Gastroesophageal sphincter (tissue), 4 donors: ENCODE measurements at places on chromosomes 6 and 20. TPM values are rescaled to one million over a fixed set of nuclear protein-coding genes. Genes with fewer than 3 reads are reported as not detected.

GRCh38 chr20:8229090-8229489, 97.0 kb downstream of the PLCB1 start:
- no peak for ATAC-seq

- ATAC-seq, result no peak
These were observed 191.6 kb downstream of the MYLK4 start for GRCh38 chr6:2558861-2559801.

DNA sequence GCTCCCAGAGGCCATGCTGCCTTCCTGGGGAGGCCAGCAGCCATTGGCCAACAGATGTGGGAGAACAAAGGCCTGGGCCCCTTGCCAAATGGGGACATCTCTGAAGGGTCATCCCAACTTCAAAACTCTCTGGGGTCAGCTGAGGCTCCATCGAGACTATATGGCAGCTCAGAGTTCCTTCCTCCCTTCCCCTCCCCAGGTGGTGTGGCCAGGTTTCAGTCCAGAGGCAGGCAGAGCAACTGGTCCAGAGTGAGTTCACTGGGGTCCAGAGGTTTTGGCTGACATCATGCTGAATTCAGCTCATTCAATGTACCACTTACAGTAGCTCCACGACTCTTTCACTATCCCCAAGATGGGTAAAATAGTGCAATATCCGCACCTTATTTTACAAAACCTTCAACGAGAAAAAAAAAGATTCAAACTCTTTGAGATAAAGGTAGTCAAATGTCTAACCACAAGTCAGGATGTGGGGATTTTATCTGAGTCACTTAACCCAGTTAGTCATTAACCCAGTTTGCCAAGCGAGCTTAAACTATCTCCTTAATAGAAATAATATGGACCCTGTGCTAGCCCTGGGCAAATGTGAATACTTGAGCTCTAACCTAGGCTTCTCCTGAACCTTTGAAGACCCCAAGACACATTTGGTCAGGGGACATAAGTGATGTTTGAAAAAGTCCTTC, 108.4 kb upstream of the PLEKHG1 start:
- ATAC-seq, result no peak

- peak; percentile 18 for ATAC-seq
These were observed 76.0 kb downstream of the SLX4IP start for GRCh38 chr20:10511170-10511508.

- ATAC-seq, result no peak
These were observed 119.2 kb downstream of the PREX1 start for GRCh38 chr20:48708630-48709029.

GPR63 gene
- 0.54 TPM for total RNA-seq

PLA2G7 gene
- not detected for total RNA-seq

GRCh38 chr6:73523434-73524123, 2.7 kb upstream of the EEF1A1 start:
- no peak for ATAC-seq

RIPOR2 gene
- total RNA-seq, result 14.9 TPM

APOBEC2 gene
- 0.37 TPM for total RNA-seq

OR2W1 gene
- total RNA-seq, result not detected

DNA sequence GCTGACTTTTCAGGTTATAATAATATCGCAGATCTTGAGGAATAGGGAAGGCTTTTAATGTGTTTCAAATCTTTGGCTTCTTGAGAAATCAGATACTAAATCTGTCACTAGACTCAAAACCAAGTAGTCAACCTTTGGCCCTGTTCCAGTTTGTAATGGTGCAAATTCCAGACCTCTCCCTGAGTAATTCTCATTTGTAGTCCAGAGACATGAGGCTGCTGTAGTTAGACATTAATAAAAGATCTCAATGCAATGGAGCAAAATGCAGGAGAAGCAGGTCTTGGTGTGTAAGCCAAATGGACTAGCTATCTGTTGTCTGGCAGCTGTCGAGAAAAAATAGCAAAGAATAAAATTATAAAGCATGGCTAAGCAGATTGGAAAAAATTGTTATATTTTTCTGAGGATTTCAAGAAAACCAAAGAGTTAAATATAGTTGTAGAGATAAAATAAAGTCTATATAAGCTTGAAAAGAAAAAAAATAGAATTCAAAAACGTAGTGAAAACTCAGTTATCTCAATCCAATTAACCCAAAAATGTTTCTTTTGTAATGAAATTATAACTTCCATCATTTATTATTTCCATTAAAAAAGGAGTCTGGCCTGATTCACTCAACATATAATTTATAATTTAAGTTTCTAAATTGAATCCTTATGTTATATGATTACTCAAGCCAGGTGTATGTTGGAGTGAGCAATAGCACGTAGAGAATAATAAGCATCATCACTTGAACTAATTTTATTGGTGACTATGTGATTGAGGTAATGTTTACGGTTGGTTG, 161.5 kb upstream of the ADGRB3 start:
- no peak for ATAC-seq

DNA sequence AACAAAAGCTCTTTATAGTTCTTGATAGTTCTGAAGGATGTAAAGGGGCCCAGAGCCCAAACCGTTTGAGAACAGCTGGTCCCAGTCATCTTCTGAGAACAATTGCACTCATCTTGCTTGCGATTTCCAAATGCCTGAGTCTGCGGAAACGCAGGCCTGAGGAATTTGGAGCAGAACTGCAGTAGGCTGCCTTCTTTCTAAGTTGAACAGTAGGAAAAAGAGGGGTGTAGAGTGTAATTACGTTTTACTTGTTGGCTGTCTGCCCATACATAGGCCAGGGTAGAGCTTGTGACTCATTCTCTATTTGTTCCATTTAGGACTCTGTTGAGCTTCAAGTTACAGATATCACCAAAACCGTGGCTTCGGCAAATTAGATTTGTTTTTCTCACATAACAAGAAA, 42.0 kb upstream of the KIF16B start:
- no peak for ATAC-seq

GRCh38 chr20:61449916-61450315, 197.9 kb downstream of the CDH4 start:
- no peak for ATAC-seq

GRCh38 chr6:147161253-147161973, 42.8 kb upstream of the STXBP5 start:
- ATAC-seq, result no peak

PAK1IP1 gene
- total RNA-seq, result 10.7 TPM

DNA sequence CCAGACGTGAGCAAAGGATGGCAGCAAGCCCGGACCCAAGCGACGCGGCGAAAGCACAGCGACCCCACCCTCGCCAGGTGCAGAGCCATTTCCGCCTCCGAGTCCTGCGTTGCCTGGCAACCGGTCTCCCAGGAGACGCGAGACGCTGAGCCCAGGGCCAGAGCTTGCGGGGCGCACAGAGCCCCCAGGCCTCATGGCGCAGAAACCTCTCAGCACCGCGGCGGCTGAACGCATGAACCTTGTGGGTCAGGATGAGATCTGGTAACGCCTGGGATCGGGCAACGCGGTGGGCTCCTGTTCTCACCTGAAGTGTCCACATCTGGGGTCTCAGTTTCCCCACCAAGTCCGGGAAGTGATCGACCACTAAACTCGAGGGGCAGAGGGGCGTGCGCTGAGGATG, 77.7 kb downstream of the ANKRD60 start:
- no peak for ATAC-seq

ADAM33 gene
- 66.0 TPM for total RNA-seq

- ATAC-seq, result no peak
These were observed 11.5 kb downstream of the IRF4 start for GRCh38 chr6:402901-403658.

LIN28B gene
- not detected for total RNA-seq

IGF2R gene
- 51.9 TPM for total RNA-seq

PRR18 gene
- total RNA-seq, result not detected

SLC44A4 gene
- 4.5 TPM for total RNA-seq

TFAP2D gene
- total RNA-seq, result not detected

DNA sequence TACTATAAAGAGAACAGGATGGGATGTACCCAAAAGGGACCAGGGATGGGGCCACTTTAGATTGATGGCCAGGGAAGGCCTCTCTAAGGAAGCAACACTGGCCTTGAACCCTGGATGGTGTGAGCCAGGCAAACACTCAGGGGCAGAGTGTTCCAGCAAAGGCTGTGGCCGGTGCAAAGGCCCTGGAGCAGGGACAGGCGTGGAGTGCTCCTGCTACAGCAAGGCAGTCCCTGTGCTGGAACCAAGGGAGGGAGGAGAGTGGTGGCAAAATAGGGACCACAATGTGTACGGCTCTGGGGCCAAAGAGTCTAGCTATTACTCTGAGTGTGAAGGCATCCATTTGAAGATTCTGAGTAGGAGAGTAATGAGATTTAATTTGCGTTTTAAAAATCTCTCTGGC, 131.6 kb downstream of the BMP7 start:
- ATAC-seq, result no peak

DNA sequence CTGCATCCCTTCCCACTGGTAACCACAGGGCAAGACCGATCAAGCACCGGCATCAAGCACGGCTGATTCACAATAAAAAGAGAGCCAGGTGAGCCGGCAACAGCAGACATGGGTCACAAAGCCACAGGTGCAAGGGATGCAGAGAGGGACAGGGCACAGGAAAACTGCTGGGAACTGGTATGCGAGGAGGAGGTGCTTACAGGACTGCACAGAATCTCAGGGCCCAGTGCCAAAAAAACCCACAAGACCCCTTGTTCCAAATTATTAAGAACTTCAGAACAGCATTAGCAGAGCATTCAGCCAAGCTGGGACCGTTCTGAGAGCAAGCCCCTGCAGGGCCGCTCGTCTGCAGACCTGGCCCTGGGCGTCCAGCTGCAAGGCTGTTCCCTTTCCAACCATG, 35.4 kb downstream of the BFSP1 start:
- ATAC-seq, result no peak

- no peak for ATAC-seq
These were observed 181.3 kb upstream of the FAM83B start for GRCh38 chr6:54665278-54665677.

EGFL8 gene
- 9.8 TPM for total RNA-seq

PACSIN1 gene
- total RNA-seq, result not detected

GRCh38 chr6:135071541-135071940, 16.9 kb upstream of the HBS1L start:
- no peak for ATAC-seq

DNA sequence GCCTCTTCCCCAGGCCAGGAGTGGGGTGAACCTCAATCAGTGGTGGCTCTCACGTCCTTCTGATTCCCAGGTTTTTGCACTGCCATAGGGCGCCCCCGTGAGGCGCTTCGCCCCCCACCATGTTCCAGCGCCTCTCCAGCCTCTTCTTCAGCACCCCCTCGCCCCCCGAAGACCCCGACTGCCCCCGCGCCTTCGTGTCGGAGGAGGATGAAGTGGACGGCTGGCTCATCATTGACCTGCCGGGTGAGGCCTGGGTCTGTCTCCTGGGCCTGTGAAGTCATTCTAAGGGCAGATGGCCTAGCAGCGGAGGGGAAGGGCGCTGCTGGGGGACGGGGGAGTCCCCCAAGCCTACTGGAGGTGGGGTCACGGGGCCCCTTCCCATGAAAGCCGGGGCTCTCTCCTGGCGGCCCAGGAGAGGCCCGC, 4.5 kb downstream of the TP53INP2 start:
- no peak for ATAC-seq

DNA sequence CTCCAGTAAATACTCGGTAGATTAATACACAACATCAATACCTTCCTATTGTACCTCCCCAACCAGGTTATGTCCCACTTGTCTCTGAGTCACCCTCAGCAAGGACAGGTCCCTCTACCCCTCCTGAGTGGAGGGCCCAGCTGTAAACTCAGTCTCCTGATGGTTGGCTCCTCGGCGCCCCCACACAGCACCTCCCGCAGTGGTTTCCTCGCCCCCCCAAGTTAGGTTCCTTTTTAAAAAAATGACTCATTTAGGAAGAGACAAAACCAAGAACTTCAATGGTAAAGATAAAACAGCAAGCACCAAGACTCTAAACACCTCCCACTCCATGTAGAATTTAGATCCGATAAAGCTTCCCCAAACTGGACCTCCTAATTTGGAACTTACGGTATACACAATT, 83.5 kb downstream of the TRERF1 start:
- no peak for ATAC-seq

- peak; percentile 46 for ATAC-seq
These were observed 6.8 kb upstream of the MICA start for GRCh38 chr6:31396422-31397152.

DNA sequence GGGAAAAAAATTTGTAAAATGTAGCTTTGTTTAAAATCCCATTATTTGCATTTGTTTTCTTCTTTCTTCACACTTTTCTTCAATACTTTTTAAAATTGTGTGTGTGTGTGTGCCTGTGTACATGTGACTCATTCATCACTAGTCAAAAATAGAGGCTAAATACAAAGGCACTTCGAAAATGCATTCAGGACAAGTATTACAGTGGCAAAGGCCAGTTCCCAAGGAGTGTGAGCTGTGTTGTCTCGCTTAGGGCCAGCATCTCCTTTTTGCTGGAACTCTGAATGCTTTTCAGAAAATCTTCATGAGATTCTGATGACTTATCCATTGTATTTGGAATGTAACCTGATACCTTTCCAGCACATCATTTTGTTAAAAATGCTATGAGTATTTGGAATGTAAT, 288.5 kb upstream of the CNR1 start:
- ATAC-seq, result no peak

- no peak for ATAC-seq
These were observed 128.2 kb downstream of the COL12A1 start for GRCh38 chr6:75077701-75078100.

DNA sequence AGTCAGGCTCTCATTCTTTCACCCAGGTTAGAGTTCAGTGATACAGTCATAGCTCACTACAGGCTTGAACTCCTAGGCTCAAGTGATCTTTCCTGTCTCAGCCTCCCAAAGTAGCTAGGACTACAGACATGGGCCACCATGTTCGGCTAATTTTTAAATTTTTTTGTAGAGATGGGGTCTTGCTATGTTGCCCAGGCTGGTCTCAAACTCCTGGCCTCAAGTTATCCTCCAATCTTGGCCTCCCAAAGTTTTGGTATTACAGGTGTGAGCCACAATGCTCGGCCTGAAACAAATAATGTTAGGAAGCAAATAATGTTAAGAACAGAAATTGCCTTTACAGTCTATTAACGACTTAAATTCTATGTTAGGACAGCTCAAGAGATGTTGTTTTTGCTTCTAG, 1.8 kb upstream of the UBR2 start:
- no peak for ATAC-seq

DNA sequence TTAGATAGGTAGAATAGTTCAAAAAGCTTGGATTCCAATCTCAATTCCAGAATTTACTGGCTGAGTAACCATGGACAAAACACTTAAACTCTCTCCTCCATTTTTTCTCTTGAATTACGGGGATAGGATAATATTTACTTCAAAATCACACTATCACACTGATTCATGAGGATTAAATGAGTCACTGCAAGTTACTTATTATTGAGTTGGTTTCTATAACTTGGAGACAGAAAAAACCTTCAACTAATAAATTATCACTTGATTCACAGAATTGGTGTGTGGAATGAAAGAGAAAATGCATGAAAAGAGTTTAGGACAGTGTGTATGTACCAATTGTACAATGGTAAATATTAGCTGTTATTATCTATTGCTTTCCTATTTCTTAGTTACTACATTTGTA, 585.2 kb downstream of the PHF3 start:
- ATAC-seq, result no peak

- ATAC-seq, result no peak
These were observed 225.1 kb downstream of the ERMARD start for GRCh38 chr6:169976301-169977081.

DNA sequence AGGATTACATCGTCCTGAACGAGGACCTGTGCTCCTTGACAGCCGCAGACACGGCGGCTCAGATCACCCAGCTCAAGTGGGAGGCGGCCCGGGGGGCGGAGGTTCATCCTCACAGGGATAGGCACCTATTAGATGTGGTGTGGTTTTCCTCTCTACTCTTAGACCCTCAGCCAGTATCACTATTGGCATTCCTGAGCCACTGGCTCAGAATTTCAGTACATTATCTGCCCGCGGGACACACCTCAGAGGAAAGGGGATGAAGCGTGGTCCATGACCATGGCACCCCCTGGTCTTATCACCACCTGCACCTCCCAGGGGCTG, 34.6 kb upstream of the HLA-G start:
- ATAC-seq, result no peak

- no peak for ATAC-seq
These were observed 123.7 kb upstream of the EXOC2 start for GRCh38 chr6:816510-817084.
